ENCODE measurements at places on chromosomes 3 and 15.

- no peak for DNase-seq
Observed at GRCh38 chr3:14237457-14237856, 58.8 kb downstream of the LSM3 start.

DNA sequence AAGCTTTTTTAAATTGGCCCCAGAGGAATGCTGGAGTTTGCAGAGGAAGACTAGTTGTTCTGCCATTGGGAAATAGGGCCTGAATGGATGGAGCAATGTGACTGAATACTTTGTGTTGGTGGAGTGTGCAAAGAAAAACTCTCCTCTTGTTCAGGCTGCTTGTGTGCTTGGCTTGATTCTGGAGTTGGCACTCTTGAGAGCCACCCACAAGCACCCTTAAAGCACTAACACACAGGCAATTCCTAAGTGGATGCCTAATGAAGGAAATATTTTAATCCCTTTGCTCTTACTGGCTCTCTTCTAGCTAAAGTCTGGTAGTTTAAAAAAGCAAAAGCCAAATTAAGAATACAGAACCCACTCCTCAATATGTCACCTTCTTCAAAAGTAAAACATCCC lies 304.4 kb upstream of the C2CD4B start:
- no peak for DNase-seq

GRCh38 chr15:76787273-76787672 lies 117.9 kb downstream of the SCAPER start:
- DNase-seq = no peak

DNA sequence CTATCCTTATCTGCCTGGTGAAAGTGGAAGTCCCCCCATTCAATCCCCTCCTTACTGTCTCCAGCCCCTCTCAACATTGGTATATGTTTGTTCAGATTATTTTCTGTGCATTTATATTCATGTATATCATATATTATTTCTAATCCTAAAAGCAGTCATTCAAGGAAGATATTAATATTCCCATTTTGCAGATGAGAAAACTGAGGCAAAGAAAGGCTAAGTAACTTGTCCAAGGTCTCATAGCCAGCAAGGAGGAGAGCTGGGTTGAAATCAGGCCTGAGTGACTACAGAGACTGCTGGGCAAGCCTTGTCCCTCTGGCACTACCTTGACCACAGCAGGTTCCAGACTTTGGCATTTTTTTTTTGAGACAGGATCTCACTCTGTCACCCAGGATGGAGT lies 29.0 kb downstream of the FOXL2NB start:
- DNase-seq = no peak

DNA sequence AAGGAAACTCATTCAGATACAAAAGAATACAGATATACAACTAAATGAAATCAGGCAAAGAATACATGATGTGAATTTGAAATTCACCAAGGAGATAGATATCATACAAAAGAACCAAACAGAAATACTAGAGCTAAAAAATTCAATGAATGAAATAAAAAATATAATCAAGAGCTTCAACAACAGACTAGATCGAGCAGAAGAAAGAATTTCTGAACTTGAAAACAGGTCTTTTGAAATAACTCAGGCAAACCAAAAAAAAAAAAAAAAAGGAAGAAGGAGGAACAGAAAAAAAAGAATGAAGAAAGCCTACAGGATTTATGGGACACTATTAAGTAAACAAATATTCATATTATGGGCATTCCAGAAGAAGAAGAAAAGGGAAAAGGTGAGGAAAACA lies 137.8 kb downstream of the DMXL2 start:
- no peak for DNase-seq

DNA sequence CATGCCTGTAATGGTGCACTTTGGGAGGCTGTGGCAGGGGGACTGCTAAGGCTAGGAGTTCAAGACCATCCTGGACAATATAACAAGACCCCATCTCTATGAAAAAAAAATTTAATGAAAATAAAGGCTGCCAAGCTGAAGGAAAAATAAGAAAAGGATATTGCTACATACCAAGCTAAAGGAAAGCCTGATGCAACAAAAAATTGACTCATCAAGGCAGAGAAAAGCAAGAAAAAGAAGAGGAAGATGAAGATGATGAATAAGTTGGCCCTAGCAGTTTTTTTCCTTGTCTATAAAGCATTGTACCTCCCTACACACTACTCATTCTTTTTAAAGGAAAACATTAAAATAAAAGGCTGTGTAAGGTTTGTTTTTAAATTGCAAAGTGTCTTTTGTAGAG lies 441.9 kb upstream of the MDFIC2 start:
- no peak for DNase-seq

DNA sequence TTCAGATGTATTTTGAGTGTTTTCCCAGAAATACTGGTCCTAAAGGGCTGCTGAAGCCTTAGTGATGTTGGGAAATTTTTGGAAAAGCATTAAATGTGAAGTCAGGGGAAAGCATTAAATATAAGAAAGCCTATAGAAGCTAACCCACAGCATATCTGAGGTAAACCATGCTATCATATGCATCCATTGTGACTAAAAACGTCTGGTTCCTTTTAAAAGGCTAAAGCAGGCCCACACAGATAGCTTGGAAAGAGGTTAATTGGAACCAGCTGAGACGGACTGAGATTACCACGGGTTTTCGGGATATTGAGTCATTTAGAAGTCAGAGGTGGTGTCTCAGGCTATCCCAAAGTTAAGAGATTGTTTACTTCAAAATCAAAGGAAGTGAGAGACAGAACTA lies 78.2 kb downstream of the CYP19A1 start:
- no peak for DNase-seq

GRCh38 chr3:152760591-152760990 lies 74.3 kb upstream of the P2RY1 start:
- DNase-seq = no peak

DNA sequence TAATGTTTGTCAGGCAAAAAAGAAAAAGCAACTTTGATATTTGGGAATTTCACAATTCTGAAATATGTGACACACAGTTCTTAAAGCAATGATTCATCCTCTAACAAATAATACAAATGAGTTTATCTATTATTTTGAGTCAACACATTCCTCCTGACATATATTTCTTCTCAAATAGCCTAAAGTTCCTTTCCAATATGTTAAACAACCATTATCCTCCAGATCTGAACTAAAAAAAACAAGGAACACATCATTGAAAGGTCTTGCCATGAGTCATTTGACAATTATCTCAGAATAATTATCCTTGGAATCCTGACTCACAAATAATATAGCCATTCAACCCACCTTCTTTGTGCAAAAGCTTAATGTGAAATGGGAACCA lies 208.7 kb upstream of the CDIN1 start:
- DNase-seq = peak; percentile 65

- no peak for DNase-seq
Observed at GRCh38 chr15:31304751-31305365, 21.8 kb upstream of the KLF13 start.

DNA sequence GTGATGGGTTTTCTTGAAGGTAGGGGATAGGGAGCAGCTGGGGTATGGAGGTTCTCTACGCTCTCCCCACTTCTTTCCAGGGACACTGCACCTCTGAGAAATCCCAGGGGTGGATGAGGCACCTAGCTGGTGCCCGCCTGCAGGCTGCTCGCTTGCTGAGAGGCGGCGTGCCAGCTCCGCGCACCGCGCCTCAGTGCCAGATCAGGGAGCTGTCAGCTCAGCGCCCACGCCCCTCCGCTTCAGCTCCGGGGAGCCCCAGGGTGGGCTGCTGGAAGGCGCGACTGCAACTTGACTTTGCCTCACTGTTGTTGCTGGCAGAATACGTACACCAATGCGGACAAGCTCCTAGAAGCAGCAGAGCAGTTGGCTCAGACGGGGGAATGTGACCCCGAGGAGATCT lies 345.7 kb upstream of the UMPS start:
- DNase-seq = no peak

- no peak for DNase-seq
Observed at GRCh38 chr3:178900029-178900646, 171.5 kb downstream of the ZMAT3 start.

GRCh38 chr3:178761024-178761423 lies 224.8 kb downstream of the KCNMB2 start:
- no peak for DNase-seq

- no peak for DNase-seq
Observed at GRCh38 chr3:183427876-183428446, 458 bp downstream of the MCF2L2 start.

DNA sequence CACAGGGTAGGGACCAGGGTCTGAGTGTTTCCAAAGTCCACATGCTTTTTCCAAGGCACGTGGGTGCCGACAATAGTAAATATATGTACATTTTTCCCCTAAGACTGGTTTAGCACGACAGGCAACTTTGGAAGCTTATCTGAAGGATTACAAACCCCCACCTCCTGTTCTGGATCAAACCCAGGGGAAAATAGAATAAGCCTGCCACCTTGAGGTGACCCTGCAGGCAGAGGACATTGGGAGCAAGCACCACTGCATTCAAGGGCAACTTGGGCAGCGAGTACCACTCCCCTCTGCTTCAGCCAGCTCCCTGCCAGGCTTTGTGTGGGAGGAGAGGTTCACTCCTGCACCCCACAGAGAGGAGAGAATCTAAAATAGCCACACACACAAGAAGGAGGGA lies 44.8 kb downstream of the KBTBD12 start:
- peak; percentile 9 for DNase-seq

GRCh38 chr3:192883512-192883911 lies 34.1 kb downstream of the MB21D2 start:
- DNase-seq = no peak

- no peak for DNase-seq
Observed at GRCh38 chr3:56133423-56133822, 334.8 kb downstream of the ERC2 start.

GRCh38 chr3:61605589-61606175 lies 44.3 kb downstream of the PTPRG start:
- no peak for DNase-seq

- no peak for DNase-seq
Observed at GRCh38 chr15:42069496-42070278, 24.7 kb downstream of the PLA2G4D start.

DNA sequence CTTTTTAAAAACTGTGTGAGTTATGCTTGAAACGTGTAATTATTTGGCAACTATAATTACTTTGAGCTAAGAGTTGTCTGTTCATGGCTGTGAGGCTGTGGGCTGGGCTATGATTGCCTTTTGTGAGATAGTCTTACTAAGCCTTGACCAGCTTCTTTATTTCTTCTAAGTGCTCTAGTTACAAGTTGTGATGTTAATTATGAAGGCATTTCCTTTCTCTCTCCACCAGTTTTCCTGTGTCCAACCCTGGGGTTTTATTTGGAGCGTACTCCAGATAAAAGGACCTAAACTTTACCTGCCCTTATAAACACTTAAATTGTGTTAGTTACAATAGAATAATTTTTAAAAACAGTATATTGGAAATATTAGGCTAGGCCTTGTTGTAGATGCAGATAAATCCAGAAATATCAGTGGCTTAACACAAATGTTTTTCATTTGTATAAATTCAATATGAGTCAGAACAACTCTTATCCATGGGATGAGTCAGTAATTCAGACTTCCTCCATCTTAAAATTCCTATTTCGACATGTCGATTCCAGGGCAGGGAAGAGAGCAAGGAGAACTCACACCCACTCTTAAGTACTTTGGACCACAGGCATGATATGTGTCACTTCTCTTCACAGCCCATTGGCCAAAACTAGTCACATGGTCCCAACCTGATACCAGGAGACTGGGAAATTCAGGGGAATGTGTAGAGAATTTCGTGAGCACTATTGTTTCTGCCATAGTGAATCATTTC lies 17.0 kb downstream of the TMEM62 start:
- DNase-seq = peak; percentile 46

GRCh38 chr3:45910892-45911291 lies 24.5 kb downstream of the CCR9 start:
- no peak for DNase-seq

DNA sequence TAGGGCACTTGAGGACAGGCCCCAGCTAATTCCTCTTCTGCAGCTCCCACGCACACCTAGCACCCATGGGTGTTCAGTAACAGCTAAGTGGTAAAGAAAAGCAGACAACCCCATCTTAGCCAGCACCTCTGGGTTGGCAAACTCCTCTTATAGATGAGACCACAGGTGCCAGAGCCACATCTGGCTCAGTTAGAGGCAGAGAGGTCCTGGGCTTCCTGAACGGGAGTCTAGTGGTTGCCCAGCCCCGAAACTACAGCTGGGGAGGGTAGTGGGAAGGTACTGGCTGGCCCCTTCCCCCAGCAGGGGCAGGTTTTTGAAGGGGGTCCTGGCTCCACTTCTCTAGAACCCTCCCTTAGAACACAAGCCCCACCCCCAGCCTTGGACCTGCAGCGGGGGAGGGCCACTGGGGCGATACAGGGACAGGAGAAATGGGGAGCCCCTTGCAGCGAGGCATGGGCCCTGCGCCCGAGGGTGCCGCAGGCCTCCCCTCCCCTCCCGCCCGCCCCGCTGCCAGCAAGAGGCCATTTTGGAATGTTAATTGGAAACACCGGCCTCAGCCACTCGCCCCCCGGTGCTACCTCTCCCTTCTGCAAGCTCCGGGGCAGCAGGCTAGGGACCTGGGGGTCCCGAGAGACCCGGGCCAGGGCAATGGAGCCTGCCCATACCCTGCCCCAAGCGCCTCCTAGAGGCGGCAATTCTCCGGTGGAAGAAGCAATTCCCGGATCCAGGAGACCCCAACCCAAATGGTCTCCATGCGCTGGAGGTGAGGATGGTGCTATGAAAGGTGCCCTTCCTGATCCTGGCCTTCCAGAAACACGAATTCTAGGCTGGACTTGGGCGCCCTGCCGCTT lies 1.5 kb downstream of the DUSP7 start:
- DNase-seq = no peak

DNA sequence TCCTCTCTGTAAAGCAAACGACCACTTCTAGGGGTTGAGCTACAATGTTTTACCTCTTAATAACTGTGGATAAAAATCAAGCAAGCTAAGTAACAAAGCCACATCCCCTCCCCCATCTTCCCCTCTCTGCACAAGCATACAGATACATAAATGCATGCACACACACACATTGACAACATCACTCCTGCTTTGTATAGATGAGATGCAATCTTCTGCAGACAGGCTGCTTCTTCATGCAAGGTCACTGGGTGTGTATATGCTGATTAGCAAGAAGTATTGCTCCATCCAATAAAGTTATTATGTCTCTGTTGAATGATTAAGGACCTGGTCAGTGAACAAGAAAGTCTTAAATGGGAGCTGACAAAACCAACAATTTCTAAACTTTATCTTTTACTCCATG lies 8.8 kb upstream of the ATP11B start:
- no peak for DNase-seq

- peak; percentile 79 for DNase-seq
Observed at GRCh38 chr15:58441376-58442070, 9.7 kb downstream of the LIPC start.

GRCh38 chr15:52318729-52319500 lies 23.3 kb upstream of the MYO5C start:
- no peak for DNase-seq

DNA sequence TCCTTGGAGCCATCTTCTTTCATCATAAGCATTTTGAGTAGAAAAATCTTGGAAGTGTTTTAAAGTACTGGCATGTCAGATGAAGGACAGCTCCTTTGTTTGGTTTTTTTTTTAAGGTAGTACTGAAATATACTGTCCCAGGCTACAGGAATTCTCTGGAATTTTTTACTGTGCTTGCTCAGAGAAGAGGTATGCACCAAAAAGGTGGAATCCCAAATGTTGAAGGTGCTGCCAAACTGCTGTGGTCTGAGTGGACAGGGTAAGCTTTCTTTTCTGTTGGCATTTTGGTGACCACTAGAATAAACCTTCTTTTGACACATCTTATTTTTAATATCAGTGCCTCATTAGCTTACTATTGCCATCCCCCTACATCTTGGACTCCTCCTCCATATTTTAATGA lies 7.2 kb downstream of the GNL3 start:
- no peak for DNase-seq

GRCh38 chr3:129316248-129317013 lies 37.8 kb downstream of the HMCES start:
- DNase-seq = peak; percentile 84

GRCh38 chr3:33716227-33716626 lies 1.8 kb downstream of the CLASP2 start:
- no peak for DNase-seq
